ENCODE measurements at places on chromosomes 12 and 14.
A peak's percentile ranks its signal among the peaks of the same experiment; 100 is the strongest.

DNA sequence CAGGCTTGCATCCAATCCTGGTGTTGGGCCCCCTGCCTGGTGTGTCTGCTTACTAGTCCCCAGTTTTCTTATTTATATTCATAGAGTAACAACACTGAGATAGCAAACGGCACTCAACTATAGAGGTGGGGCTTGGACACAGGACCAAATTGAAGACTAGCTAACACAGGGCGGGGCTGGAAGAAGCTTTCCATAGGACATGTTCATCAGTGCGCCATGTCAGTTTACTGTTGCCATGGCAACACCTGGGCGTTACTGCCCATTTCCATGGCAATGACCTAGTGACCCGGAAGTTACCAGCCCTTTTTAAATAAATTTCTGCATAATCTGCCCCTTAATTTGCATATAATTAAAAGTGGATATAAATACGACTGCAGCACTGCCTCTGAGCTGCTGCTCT is 275.5 kb upstream of the TMEM132C start:
- no peak for DNase-seq

GRCh38 chr12:24349051-24349799 is 399.8 kb upstream of the SOX5 start:
- no peak for DNase-seq

GRCh38 chr14:89767861-89768268 is 186.7 kb downstream of the EFCAB11 start:
- DNase-seq, result peak; percentile 56

DNA sequence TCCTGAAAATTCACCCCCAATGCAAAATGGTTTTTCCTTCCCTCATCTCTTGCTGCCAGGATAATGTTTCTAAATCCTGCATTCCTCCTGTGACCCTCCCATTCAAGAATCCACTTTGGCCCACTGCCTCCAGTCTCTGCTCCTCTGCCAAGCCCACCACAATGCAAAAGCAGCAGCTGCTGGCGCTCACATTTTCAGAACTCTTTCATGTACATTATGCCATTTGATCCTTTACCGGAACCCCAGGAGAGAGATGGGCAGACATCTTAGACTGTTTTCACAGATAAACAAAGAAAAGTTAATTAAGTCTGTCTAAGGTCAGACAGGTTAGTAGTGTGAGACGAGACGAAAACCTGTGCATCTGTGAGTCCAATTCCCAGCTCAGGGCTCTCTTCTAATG is 12.9 kb downstream of the LRIG3 start:
- peak; percentile 48 for DNase-seq

GRCh38 chr12:48828293-48828692 is 10.0 kb downstream of the CACNB3 start:
- DNase-seq, result no peak

DNA sequence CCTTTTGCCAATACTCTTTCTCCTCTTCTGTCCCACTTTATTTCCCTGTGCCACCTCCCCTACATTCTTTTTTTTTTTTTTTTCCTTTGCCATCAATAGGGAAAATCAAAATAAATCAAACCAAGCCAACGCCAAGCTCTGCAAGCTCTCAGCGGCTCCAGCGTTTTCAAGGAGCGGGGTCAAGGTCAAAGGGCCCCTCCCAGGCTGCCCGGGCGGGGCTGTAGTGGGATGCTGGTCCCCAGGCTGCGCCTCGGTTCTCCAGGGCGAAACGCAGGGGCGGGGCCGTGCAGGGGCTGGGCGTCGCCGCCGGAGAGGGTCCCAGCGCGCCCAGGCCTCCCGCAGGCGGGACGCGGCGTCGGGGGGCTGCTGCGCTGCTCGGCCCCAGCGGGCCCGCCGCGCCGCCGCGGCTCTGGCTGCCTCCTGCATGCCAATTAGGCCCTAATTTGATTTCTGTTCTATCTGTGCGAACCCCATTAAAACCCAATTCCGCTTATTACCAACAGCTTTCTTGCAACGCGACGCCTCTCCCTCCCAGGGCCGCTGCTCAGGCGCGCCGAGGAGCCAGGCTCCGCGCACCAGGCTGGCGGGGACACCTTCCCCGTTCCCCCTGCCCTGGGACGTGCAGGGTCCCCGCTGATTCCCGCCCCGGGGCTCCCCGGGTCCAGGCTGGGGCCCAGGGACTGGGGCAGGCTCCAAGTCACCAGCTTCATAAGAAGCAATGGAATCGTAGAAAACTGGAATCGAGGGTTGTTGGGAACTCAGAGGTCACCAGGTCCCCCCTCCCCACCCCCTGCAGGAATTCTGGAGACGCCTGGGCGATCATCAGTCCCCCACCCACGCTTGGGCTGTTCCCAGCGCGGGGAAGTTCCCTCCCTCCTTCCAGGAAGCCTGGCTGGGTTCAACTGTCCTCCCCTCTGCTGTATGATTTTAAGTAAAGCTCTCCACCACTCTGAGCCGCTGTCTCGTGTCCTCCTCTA is 50.7 kb upstream of the MAP1LC3B2 start:
- DNase-seq, result no peak

DNA sequence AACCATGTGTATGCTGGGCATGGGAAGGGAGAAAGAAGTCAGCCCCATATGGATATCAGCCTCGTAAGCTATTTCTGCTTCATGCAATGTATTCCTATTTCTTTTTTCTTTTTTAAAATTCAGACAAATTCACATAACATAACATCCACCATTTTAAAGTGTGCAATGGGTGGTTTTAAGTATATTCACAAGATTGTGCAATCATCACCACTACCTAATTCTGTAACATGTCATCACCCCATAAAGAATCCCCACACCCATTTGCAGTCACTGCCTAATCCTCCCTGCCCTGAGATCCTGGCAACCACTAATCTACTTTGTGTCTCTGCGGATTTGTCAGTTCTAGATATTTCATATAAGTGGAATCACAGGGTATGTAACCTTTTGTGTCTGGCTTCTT is 9.5 kb downstream of the POMT2 start:
- DNase-seq, result peak; percentile 67

DNA sequence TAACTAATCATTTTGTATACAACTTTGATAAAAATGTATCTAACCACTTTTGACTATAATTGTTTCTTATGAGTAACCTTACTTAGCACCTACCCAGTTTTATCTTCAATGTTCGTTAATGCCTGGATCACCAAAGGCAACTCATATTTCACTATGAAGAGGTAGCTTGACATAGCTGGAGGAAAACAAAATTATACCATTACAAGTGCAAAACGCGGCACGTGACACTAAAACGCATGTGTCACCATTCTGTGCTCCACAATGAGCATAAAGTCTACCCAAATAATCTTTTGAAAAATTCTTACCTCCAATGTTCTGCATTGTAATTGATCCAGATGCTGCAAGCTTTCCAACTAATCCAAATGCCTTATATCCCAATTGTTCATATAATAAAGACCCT is 5.8 kb downstream of the SLC38A2 start:
- DNase-seq, result no peak

DNA sequence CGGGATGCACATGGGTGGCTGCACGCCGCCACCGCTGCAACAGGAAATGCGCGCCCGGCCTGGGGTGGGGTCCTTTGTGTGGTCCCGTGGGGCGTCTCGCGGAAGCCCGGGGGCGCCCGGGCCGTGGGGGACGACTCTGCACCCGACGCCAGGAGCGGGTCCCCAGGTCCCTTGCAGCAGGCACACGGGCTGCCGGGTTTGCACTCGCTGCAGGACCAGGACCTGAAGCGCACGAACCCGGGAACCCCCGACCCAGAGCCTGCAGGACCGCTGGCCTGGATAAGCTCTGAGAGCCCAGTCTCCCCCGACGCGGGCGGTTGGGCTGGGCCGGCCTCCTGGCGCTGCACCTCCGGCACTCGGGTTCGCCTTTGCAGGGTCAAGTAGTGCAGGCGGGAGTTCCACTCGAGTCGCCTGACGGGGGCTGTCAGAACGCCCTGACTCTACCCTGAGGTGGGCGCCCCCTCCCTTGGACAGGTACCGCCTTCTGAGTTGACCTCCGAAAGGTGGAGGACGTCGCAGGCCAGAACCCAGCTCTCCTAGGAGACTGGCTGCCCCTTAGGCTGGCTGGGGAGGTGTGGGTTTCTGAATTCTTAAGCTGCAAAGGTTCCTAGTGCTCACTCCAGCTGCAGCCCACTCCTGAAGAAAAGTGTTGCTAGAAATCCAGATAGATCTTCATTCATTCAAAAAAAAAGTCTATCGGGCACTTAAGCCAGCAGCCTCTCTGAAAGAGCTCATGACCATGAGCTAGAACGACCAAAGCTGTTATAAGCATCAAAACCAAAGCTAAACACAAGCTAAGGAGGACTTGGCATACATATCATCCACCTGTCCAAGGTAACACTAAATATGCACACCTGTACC is 68.0 kb downstream of the RNF34 start:
- no peak for DNase-seq

- DNase-seq, result no peak
Measured at GRCh38 chr14:101915871-101916815, 48.2 kb upstream of the DYNC1H1 start.

DNA sequence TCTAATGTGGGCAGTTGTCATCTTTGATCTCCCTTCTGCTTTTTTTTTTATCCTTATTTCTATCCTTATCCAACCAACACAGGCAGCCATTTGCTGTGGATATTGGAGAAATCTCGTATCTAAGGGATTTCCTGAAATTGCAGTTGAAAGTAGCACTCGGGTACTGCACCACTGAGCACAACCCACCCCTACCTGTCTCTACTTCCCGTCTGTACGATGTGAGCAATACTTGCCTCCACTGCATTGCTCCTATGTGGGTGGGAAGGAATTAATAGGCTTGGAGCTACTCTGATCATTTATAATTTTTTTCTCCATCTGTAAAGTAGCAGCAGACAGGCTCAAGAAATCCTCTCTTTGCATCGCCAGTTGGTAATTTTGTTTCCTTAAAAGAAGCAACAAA is 300.4 kb downstream of the SNAPC1 start:
- DNase-seq, result no peak

DNA sequence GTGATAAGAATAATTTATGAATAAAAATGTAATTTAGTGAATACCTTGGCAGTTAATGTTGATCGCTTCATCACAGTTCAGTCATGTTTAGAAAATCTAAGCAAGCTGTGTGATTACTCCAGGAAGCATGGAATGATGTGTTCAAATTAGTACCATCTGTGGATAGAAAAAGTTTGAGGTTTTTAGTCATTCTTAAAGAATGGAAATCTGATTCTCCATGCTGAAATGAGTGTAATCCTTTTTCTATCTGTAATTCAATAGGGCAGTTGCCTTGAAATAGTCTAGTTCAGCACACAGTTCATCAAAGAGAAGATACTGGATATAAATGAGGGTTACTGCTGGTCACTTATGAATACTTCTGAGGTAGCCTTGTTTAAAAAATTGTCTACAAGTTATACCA is 127.2 kb upstream of the MYF6 start:
- peak; percentile 98 for DNase-seq

DNA sequence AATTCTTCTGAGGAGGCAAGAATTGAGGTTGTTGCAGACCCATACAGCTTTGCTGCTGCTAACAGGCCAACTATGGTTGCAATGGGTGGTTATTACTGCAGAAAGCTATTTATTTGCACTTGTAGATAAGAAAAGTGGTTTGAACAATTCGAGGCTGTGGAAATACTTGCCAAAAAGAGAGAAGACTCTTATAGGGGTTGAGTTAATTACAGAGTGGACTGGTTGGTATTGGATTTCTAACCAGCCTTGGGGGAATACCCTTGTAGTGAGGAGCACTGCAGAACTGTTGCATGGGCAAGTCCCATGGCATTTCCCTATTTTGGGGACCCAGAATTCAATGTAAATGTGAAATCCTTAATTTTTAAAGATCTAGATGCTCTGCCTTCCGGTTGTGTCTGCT is 120.5 kb downstream of the KCNMB4 start:
- DNase-seq, result no peak

GRCh38 chr12:52073531-52074381 is 4.0 kb downstream of the ATG101 start:
- peak; percentile 77 for DNase-seq

GRCh38 chr14:100034961-100035500 is 30.2 kb upstream of the EVL start:
- no peak for DNase-seq

GRCh38 chr12:129552996-129553750 is 350.7 kb downstream of the TMEM132D start:
- no peak for DNase-seq

DNA sequence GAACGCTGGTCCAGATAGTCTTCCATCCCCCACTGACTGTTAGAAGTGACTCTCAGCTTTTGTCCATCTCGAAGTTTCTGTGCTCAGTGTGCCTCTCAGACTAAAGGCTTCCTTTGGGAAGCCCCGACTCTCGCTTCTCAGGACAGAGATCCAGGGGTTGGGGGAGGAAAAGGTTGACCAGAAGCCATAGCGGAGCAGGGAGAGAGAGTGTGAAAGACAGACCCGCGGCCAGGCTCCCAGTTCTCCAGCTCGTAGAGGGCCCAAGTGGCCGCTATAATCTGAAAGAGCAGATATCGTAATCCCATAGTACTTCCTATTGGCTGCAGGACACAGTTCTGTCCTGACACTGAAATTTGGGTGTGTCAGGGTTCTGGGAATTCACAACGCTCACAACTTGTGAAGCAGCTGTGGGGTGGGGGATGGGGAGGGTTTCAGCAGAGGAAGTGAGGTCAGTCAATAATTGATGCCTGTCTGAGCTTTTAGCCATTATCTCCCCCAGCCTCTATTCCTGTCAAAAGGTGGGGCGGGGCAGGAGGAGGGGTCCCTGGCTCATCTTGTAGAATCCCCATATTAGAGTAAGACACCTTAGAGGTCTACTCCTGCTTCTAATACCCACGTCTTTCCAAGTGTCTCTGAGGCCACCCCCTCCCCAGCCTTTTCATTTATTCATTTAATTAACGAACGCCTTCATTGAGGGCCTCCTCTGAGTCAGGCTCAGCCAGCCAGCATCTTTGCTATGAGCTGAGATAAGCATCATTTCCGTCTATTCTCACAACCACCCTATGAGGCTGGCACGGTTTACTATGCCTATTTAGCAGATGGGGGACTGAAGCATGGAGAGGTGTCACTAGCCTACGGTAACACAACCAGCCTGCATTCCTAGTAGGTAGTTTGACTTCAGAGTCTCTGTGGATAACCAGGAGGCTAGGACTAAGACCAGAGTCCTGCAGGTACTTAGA is 1.6 kb upstream of the ACVRL1 start:
- DNase-seq, result peak; percentile 54

DNA sequence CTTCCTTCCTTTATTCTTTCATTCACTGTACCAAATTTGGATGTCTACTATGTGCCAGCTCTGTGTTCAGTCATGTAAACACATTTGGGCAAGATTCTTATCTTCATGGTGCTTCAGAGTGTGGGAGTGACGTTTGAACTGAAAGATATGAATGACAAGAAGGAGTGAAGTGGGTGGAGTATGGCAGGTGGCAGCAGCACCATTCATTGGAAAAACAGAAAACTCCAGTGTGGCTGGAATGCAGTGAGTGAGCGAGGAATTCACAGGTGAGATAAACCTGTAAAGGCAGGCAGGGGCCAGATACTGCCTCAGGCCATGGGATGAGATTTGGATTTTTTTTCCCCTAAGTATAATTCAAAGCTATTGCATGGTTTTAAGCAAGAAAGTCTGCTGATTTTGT is 140.7 kb upstream of the CCDC198 start:
- no peak for DNase-seq

- no peak for DNase-seq
Measured at GRCh38 chr12:24537083-24537860, 411.6 kb downstream of the BCAT1 start.
